ENCODE measurements at places on chromosomes 4 and X.

- no peak for DNase-seq
Measured at GRCh38 chr4:80045786-80046185, 27.2 kb downstream of the ANTXR2 start.

- no peak for DNase-seq
Measured at GRCh38 chr4:112517067-112517634, 1.2 kb upstream of the NEUROG2 start.

- no peak for DNase-seq
Measured at GRCh38 chr4:137432446-137433311, 99.6 kb downstream of the PCDH18 start.

DNA sequence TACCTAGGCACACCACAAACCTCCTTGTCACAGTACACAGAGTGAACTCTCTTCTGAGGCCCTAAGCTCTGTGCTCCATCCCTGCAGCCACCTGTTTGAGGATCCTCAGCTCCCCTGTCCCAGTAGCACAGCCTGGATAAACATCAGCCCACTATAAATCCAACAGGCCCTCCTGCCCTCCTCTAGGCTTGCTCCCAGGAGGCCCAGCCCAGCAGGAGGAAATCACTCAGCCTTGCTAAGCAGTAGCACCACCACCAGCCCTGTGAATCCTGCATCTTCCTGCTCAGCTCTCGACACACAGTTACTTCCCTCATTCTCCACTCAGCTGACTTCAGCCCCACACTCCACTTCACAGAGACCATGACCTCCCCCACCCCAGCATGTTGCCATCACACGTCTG lies 273.9 kb downstream of the BCOR start:
- DNase-seq = no peak

GRCh38 chrX:100647739-100648138 lies 3.7 kb downstream of the SRPX2 start:
- DNase-seq = no peak

- no peak for DNase-seq
Measured at GRCh38 chr4:56704089-56704871, 23.2 kb upstream of the HOPX start.

- no peak for DNase-seq
Measured at GRCh38 chrX:70033348-70034051, 16.2 kb downstream of the AWAT2 start.

- no peak for DNase-seq
Measured at GRCh38 chr4:138535316-138535715, 293.2 kb upstream of the SLC7A11 start.

DNA sequence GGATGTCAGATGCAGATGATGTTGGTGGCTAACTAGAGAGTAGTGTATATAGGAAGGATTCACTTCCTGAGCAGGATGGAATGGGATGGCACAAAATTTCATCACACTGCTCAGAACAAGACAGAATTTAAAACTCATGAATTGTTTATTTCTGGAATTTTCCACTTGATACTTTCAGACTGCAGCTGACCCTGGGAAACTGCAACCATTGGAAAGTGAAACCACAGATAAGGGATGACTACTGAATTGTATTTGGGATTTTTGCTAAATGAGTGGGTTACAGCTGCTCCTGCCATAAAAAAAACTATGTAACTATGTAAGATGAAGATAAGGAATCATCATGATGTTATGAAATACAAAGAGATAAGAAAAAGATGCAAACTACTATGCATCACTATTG lies 51.4 kb downstream of the NPY5R start:
- no peak for DNase-seq

DNA sequence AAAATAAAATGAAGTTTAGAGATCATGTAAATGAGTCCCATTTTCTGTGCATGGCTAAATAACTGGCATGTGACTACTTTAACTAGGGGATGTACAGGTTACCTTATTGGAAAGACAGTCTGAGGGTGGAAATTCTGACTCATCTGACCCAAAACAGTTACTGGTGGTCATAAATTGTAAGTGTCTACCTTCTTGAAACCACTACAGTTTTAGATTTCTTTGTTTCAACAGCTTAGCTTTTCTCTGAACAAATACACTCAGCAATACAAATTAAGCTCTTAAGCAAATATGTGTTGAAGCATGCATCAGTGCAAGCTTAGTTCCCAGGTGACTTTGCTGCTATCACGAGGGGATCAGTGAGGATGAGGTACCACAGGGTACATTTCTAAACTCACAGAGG lies 60.7 kb upstream of the PGM2 start:
- no peak for DNase-seq

DNA sequence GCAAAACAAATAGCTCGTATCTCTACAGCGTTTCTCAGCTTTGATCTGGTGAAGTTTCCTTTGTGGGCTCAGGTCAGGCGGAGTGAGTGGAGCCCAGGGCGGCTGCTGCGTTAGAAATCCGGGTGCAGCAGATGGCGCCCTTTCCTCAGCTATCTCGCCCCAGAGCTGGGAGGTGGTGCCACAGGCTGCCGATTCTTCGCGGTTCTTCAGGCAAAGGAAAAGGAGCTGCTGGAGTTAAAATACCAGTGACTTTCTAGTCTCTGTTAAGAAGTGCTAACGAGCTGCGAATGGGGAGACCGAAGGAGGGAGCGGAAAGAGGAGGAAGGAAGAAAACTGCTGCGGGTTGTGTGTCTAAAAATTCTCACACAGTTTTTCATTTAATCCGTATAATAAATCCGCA lies 114.6 kb downstream of the CPE start:
- no peak for DNase-seq

DNA sequence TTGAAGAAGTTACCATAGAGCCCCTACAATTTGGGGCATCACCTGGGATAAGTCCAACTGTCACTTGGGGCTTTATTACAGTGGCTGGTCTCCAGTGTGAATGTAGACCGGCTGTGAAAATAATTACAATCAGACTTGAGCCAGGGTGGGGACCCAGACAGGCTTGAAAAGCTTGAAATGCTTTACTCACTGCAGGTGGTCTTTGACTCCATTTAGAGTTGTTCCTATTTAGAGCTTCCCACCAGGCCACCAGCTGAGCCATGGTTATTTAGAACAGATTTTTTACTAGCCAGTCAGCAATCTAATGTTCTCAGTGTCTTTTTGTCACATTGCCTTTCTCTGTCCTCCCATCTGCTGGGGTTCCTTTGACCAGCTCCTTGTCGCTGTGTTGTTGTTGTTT lies 5.7 kb downstream of the ARHGAP10 start:
- no peak for DNase-seq

GRCh38 chr4:5979981-5980380 lies 38.2 kb downstream of the C4orf50 start:
- no peak for DNase-seq

GRCh38 chr4:122992057-122992456 lies 69.7 kb upstream of the NUDT6 start:
- no peak for DNase-seq

- no peak for DNase-seq
Measured at GRCh38 chr4:53935780-53936179, 128.6 kb downstream of the CHIC2 start.

DNA sequence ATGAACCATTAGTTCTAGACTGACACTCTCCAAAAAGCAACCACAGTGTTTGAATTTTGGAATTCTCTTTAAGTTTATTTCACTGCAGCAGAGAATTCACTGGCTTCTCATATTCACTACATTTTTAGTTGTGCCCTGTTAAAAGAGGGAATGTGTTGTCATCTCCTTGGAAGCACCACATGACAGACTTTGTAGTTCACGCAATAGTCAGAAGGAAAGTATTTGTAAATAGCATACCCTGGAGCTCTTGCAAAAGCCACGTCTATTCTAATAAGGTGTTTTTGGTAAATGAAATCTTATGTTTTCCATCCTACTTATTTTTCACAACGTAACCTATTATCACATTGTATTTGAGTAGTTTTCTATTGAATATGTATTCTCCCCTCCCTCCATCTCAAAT lies 25.8 kb downstream of the DOCK11 start:
- DNase-seq = no peak

- DNase-seq = no peak
Measured at GRCh38 chr4:185542626-185543315, 7.5 kb upstream of the PDLIM3 start.

- DNase-seq = no peak
Measured at GRCh38 chr4:106746451-106746850, 289.7 kb downstream of the DKK2 start.

DNA sequence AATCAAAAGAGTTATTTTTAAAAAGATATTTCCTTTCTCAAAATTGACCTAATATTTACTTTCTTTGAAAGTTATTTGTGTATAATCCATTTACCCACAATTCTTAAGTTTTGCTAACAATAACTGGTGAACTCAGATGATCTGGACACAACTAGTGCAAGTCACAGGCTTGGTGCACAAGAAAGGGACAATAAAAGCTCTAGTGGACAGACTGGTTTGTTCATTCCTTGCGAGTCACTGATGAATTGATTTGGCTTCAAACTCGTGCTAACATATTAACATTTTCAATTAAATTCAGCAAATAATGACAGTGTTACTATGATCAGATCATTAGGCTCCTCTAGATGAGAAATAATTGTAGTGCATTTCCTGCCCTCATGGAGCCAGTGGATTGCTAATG lies 169.2 kb downstream of the BMPR1B start:
- DNase-seq = no peak

- DNase-seq = no peak
Measured at GRCh38 chr4:40916880-40917279, 167.1 kb downstream of the NSUN7 start.

DNA sequence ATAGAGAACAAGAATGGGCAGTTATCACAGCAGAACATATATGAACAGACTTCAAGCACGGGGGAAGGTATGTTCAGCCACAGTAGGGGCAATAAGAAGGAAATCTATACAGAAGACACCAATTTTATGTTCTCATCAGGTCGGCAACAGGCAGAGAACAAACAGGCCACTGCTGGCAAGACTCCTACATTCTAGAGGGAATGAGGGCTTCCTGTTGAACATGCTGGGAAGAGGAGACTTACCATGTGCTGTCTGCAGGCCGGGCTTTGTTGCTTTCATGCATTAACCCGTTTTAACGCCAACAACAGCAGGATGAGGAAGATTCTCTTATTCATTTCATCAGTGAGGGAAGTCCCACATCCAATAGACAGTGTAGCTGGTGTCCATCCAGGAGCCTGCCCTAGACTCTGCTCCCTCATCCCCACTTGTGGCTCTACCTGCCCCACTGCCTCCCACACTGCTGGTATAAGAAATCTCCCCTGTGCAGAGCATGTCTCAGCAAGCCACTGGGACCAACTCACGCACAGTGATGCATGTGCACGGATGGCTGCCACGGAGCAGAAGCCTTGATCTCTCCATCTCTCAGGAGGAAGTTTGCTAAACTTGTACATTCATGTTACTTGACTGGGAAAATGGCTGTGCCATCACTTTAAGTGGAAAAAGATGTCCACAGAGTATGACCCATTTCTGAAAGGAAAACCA lies 84.5 kb downstream of the ACOX3 start:
- no peak for DNase-seq

DNA sequence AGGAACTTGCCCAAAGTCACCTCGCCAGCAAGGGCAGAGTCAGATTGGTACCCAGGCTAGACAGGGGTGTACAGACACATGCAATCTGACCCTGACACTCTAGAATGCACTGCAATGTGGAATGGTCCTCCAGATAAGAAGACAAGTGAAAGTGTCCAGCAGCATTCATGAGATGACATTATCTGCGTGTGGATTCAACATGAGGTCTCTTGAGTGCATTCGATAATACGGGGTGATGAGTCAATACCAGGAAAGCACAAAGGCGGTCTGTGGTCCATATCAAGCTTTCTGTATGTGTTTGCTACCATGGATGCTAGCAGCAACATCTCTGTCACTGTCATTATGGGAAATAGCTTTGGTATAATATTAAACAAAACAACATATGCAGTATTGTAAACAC lies 6.8 kb upstream of the XAGE3 start:
- DNase-seq = no peak

DNA sequence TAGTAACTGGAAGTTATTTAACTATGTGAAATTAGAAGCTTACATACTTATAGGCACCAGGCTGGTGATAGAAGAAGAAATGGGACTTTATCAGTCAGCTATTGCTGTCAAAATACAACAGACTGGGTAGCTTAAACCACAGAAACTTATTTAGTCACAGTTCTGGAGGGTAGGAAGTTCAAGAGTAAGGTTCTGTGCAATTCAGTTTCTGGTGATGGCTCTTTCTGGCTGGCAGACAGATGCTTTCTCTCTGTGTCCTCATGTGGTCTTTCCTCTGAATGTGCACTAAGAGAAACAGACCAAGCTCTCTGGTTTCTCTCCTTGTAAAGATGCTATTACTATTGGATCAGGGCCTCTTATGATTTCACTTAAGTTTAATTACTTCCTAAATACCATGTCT lies 92.1 kb upstream of the ANKRD50 start:
- no peak for DNase-seq

- DNase-seq = no peak
Measured at GRCh38 chr4:76570141-76570973, 135.3 kb downstream of the SHROOM3 start.

GRCh38 chr4:110631584-110632505 lies 9.0 kb upstream of the PITX2 start:
- DNase-seq = peak; percentile 21

- DNase-seq = no peak
Measured at GRCh38 chr4:76856243-76857073, 41.5 kb downstream of the SOWAHB start.
